ENCODE measurements at places on chromosomes 6 and 20.

DNA sequence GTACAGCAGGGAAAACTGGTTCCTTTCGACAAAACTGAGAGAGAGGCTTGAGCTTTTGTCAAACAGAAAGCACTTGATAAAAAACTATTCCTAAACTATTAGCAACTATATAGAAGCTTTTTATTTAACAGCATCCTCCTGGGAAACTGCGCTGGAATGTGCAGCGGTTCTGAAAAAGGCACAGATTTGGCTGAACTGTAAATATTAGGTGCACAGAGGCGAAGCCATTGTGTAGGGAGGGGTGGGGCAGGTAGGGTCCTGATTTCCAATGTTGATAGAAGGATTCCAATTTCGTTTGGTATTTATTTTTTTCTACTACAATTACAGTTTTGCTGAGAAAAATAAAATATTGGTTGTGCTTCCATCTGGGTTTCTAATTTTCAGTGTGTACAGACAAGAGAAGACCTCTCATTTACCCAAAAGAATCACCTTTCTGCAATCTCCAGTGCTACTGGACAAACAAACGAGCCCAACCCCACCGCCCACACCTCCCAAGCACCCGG lies 698 bp upstream of the SH3BGRL2 start:
- DNase-seq = no peak

- DNase-seq = no peak
These were observed 84.3 kb upstream of the PREP start for GRCh38 chr6:105487040-105487790.

- no peak for DNase-seq
These were observed 598.3 kb upstream of the JAG1 start for GRCh38 chr20:11271920-11272594.

DNA sequence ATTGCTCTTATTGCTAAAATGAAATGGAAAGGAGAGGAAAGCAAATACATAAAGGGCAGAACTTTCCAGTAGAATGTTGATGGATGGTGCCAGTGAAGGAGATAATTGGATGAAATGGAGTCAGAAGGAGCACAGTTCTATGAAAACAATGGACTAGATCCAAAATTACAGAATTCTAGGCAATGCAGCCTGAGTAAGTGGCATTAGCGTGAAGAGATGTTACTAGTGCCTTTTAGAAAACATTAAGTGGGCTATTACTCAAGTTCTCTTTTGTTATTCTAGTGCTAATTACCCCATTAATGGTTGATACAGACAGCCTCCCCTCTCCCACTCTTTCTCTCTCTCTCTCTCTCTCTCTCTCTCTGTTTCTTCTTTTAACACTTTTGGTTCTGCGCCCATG lies 209.5 kb upstream of the RGS17 start:
- no peak for DNase-seq

DNA sequence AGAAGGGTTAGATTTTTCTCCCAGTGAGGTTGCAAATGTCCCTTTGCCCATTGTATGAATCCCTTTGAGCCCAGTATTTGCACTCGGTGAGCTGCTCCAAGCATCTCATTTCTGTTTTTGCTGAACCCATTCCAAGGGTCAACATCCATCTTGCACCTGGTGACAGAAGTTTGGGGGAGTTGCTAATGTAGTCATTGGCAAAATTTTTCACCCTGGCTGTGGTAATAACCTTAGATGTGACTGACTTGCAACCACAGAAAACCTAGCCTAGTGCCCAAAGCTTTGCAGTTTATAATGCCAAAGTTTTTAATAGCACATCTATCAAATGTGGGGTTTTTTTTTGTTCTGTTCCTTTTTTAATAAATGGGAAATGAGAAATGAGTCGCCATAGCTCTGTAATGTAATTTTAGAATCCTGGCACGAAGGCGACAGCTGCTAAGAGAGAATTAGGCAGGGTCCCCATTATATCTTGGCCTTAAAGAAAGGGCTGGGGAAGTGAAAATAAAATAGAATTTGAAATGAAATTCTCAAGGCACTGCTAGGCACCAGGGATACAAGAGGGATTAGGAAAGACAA lies 682.8 kb downstream of the KIF16B start:
- DNase-seq = no peak

DNA sequence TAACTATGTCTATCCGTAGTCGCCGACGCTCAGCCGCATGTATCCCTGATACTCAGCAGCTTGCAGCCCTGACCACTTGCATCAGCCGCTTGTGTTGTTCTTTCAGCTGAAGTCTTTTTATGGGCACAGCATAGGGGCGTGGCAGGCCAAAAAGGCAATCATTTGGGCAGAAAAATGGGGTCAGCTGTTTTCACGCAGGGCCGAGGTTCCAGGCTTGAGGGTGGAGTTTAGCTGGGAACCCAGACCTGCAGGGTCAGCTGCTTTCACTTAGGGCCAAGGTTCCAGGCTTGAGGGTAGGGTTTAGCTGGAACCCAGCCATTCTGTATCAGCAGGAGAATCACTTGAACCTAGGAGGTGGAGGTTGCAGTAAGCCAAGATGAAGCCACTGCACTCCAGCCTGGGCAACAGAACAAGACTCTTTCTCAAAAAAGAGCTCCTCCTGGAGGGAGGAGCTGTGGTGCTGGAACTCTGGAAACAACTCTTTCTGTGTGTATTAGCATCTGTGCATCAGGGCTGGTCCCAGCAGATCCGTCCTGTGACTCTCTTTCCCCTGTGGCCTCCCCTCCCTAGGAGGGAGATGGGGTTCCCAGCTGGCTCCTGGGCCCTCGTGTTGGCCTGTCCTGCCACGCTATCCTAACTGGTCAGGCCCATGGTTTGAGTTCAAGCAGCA lies 56.9 kb upstream of the PRND start:
- DNase-seq = no peak

DNA sequence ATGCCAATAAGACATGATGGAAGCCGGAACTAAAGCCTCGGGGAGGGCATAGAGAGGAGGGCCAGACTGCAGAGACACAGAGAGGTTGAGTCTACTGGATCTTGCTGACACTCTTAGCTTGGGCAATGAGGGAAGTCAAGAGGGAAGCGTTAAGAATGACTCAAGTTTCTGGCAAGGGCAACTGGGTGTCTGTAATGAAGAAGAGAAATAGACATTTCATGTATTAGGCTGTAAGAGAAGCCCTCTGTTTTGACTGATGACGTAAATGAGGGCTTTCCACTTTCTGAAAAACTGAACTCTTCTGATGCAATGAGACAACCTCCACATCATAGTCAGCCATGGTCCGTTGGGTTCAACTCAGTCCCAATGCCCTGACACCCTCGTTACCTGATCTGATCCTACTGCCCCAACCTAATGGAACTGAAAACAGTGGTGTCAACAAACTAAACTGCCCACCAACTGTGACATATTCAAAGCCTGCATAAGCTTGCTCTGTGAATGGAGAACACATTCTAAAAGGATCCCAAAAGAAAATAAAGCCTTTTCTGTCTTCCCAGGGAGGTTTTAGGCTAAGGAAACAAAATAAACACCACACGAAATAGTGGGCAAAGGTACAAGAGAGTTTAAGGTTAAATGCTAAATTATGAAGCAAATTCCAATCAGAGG lies 45.8 kb upstream of the PNRC1 start:
- DNase-seq = no peak

GRCh38 chr6:127376685-127377084 lies 33.3 kb upstream of the ECHDC1 start:
- DNase-seq = no peak

DNA sequence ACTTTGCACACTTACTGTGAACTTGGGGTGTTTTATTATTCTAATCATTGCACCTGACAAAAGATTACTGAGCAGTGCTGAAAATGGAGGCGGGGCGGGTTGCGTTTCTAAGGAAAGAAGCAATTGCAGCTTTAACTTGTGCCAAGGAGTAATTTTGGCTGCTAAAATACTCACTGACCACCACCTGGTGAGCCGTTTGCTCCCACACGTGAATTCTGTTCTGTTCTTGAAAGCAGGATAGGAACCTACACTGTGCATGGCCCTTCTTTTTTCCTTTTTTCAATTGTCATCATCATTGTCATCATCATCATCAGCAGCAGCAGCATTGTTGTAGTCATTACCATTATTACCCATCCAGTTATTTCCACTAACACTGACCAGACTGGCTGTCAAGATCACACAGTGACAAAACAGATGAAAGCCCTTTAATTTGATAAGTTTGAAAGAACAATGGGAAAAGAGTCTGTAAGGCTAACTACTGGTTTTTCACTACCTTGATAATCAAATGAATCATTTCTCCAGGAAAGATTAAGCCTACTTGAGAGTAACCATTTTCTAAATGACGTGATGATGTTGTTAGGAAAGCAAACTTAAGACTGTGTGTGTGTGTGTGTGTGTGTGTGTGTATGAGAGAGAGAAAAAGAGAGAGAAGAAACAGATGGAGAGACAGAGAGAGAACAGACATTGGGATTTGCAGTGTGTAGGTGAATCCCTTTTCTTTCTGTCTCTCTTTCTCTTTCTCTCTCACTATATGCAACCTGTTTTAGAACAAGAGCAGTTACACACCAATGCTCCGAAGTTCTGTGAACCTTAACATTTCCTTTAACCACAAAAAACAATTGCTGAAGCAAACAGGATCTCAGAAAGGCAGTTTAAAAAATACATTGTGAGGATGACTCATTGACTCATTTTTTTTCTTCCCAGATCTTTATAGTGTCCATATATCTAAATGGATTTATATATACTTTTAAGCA lies 3.8 kb downstream of the RIPOR2 start:
- DNase-seq = no peak

DNA sequence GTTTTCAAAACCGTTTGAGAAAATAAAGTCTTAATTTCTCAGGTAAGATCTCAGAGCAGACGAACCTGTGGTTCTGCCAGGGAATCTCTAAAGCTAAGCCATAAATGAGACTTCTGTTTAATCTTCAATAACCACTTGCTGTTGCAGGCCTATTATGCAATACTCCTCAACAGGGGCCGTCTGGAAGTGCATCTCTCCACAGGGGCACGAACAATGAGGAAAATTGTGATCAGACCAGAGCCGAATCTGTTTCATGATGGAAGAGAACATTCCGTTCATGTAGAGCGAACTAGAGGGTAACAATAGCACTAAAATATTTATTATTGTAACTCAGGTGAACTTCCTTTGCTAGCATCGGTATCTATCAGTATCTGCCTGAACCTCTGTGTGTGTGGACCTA lies 223.7 kb downstream of the ARHGAP18 start:
- no peak for DNase-seq

GRCh38 chr6:113691260-113691656 lies 165.9 kb upstream of the MARCKS start:
- DNase-seq = no peak

DNA sequence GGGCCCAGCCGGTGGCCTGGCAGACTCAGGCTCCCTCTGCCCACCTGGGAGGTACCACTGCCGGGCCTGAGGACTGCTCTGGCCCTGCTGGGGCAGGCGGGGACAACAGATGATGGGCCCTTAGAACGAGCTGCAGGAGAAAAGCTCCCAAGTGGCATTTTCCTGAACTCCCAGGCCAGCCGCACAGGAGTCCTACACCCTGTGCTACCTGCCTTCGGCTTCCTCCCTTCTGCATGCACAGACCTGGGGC lies 41.3 kb downstream of the DSTN start:
- DNase-seq = no peak

All from stimulated activated CD4-positive, alpha-beta T cell treated with anti-CD3 and anti-CD28 coated beads, Interleukin-1b, Interleukin-23, amount 100 ng/mL, for 1 hour (primary cell).